CD4-positive, alpha-beta T cell (primary cell): ENCODE measurements at places on chromosomes 2 and 18.

- H3K36me3 ChIP-seq, result no peaks in the 10 kb centered on the region
- H3K27ac ChIP-seq, result no peak overlapping the region
- no peak overlapping the region for H3K4me3 ChIP-seq
- DNase-seq, result no peak
Measured at GRCh38 chr2:137862651-137863050, 101.6 kb upstream of the HNMT start.

DNA sequence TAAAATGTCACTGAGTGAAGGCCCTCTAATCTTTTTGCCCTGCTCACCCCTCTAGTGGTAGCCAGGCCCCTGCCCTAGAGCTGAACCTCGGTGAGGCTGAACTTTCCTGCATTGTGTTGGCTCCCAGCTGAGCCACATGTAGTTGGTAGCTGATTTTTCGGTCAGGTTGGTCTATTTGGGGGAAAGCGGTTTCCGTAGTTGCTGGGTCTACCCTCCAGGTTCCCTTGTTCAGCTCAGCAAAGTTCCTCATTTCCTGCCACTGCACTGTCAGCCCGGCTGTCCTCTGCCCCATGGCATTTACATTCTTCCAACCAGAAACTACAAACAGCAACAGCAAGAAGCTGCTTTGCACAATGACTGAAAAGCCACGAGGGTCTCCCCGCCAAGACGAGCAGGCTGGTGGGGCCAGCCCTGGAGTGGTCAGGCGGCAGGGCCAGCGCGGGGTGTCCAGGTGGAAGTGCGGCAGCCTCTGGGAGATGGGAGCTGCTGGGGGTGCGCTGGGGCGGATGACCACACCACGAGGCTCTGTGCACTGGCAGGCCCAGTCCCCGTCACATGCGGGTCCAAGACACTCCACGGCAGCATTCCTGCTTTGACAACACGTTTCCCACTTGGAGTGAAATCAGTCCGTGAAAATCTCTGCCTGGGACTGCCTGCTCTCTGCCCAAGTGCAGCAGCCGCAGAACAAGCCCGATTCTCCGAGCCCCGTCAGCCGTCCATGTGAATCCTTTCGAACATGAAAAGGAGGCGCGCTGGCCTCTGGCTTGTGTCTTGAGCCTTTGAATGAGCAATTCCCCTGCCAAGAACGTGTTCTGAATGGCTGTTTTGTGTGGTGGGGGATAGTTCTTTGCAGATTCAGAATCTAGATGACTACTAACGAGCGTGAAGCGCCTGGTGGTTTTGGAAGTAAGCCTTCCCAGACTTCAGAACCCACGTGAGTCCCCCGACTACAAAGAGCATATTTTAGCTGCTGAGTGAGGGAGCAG lies 159.4 kb downstream of the ASB1 start:
- no peak overlapping the region for H3K4me3 ChIP-seq
- no peak for DNase-seq
- H3K27ac ChIP-seq, result no peak overlapping the region
- H3K27me3 ChIP-seq, result no peaks in the 10 kb centered on the region
- H3K36me3 ChIP-seq, result no peaks in the 10 kb centered on the region
- no peaks in the 10 kb centered on the region for H3K4me1 ChIP-seq

DNA sequence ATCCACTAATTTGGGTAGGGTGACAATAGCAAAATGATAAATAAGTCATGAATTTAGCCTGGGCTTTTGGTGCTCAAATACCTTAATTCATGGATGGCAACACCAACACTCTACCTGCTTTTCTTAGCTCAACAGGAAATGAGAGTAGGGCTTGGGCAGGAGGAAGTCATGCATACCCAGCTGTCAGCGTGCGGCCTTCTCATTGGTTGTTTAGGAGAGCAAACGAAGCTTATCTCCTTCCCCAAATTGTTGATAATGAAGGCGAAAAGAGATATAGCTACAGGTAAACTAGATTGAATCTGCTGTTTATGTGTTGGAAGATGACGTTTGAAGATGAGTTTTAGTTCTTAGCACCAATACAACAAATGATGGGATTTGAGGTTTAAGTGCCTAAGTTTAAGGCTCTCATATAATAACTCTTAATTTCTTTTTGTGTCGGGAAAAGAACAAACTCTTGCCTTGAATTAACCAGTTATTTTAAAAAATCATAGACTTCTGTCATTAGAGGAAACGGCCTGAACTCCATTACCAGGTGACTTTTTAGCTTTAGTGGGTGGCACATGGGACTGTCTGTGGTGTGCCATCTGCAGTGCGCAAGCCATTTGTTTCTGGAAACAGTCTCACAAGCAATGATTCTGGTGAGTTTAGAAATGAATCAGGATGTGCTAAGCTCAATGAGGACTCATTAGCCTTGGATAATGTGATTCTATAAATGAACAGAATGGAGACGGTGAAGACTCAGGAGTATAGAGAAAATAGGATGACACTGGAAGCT lies 19.8 kb downstream of the MAP4K4 start:
- H3K27ac ChIP-seq, result peak overlapping the region; percentile 76
- peaks cover 77% of the 10 kb centered on the region for H3K4me1 ChIP-seq
- peak; percentile 49 for DNase-seq
- no peaks in the 10 kb centered on the region for H3K27me3 ChIP-seq
- peak overlapping the region; percentile 8 for H3K4me3 ChIP-seq
- H3K36me3 ChIP-seq, result no peaks in the 10 kb centered on the region

GRCh38 chr2:1173528-1173927 lies 222.9 kb downstream of the SNTG2 start:
- H3K27ac ChIP-seq, result no peak overlapping the region
- peaks cover 11% of the 10 kb centered on the region for H3K4me1 ChIP-seq
- H3K36me3 ChIP-seq, result no peaks in the 10 kb centered on the region
- DNase-seq, result no peak
- H3K27me3 ChIP-seq, result no peaks in the 10 kb centered on the region

GRCh38 chr2:7725171-7725849 lies 808.1 kb downstream of the RNF144A start:
- no peaks in the 10 kb centered on the region for H3K36me3 ChIP-seq
- peak overlapping the region; percentile 52 for H3K4me3 ChIP-seq
- DNase-seq, result no peak
- peaks cover 18% of the 10 kb centered on the region for H3K4me1 ChIP-seq

GRCh38 chr18:62678847-62679485 lies 36.4 kb upstream of the PHLPP1 start:
- H3K4me3 ChIP-seq, result no peak overlapping the region
- H3K27me3 ChIP-seq, result peaks cover 2% of the 10 kb centered on the region
- H3K36me3 ChIP-seq, result no peaks in the 10 kb centered on the region
- DNase-seq, result no peak

- no peak overlapping the region for H3K4me3 ChIP-seq
- no peak overlapping the region for H3K27ac ChIP-seq
- DNase-seq, result no peak
- H3K36me3 ChIP-seq, result no peaks in the 10 kb centered on the region
Measured at GRCh38 chr2:205585449-205586383, 96.6 kb upstream of the NRP2 start.

DNA sequence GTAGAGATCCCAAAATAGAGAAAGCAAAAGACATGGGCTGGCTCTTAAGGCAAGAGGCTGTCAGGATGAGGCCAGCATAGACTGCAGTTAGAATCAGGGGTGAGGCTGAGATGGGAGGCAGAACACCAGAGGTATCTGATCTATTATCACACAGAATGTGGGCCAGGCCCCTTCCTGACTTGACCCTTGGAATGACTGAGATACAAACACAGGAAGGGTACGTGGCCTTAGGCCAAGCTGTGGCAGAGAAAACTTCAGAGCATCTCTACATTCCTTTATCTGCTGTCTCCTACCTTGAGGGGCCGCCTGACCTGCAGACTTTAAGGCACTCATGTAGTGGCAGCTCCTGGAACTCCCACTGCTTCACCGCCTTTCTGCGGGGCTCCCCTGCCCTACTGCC lies 28.4 kb downstream of the TMEM17 start:
- no peak overlapping the region for H3K4me3 ChIP-seq
- peaks cover 11% of the 10 kb centered on the region for H3K4me1 ChIP-seq
- no peaks in the 10 kb centered on the region for H3K27me3 ChIP-seq
- DNase-seq, result no peak

GRCh38 chr2:233247744-233248143 lies 3.7 kb upstream of the ATG16L1 start:
- H3K36me3 ChIP-seq, result no peaks in the 10 kb centered on the region
- DNase-seq, result peak; percentile 85
- peak overlapping the region; percentile 80 for H3K27ac ChIP-seq
- H3K4me3 ChIP-seq, result no peak overlapping the region
- H3K27me3 ChIP-seq, result no peaks in the 10 kb centered on the region

DNA sequence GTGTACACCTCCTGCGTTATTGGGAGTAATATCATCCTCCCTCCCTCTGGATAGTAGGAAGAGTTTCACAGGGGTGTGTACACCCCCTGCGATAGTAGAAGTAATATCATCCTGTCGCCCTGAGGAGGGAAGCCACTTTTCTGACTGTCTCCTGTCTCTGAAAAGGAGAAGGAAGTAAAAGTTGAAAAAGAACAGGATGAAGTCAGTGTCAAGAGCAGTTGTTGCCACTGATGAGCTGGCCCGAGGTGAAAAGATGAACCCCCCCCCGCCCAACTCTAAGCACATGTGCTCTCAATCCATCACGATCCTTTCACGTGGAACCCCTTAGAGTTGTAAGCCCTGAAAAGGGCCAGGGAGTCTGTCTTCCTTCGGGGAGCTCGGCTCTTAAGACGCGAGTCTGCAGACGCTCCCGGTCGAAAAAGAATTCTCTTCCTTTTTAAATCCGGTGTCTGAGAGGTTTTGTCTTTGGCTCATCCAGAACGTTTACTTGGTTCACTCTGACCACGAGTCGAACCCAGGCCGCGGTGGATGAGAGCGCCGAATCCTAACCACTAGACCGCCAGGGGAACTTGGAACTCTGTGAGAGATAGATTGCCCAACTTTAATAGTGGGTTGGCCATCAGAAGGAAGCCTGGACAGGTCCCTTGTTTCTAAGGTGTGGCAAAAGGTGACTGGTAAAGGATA lies 22.4 kb upstream of the NAGK start:
- H3K36me3 ChIP-seq, result no peaks in the 10 kb centered on the region
- DNase-seq, result no peak
- H3K27ac ChIP-seq, result no peak overlapping the region
- H3K4me3 ChIP-seq, result no peak overlapping the region
- H3K27me3 ChIP-seq, result no peaks in the 10 kb centered on the region

DNA sequence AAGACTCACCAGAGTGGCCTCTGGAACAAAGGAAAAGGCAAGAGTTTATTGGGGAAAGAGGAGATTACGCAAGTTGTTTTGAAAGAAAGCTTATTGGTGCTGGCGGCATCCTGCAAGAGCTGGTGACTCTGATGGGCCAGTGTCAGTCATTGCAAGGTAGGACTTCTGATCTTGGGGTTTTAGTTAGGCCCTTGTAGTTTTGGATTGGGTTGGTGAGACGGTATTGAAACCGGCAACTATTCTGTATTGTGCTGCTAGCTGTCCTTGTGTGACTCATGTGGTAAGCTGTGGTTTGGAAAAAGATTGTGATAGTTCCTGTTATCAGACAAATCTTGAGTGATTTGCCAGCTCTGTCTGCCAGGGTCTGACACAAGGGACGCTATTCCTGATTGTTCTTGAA lies 159.1 kb upstream of the PIEZO2 start:
- H3K4me3 ChIP-seq, result no peak overlapping the region
- no peaks in the 10 kb centered on the region for H3K36me3 ChIP-seq
- H3K4me1 ChIP-seq, result no peaks in the 10 kb centered on the region
- H3K27me3 ChIP-seq, result no peaks in the 10 kb centered on the region
- H3K27ac ChIP-seq, result no peak overlapping the region
- DNase-seq, result no peak

- no peak overlapping the region for H3K4me3 ChIP-seq
- no peaks in the 10 kb centered on the region for H3K4me1 ChIP-seq
- no peaks in the 10 kb centered on the region for H3K27me3 ChIP-seq
Measured at GRCh38 chr2:149735237-149735958, 147.8 kb upstream of the MMADHC start.

GRCh38 chr18:10705291-10705690 lies 179.5 kb downstream of the NAPG start:
- H3K27me3 ChIP-seq, result no peaks in the 10 kb centered on the region
- no peaks in the 10 kb centered on the region for H3K4me1 ChIP-seq
- no peaks in the 10 kb centered on the region for H3K36me3 ChIP-seq
- H3K27ac ChIP-seq, result no peak overlapping the region
- H3K4me3 ChIP-seq, result no peak overlapping the region
- DNase-seq, result no peak

DNA sequence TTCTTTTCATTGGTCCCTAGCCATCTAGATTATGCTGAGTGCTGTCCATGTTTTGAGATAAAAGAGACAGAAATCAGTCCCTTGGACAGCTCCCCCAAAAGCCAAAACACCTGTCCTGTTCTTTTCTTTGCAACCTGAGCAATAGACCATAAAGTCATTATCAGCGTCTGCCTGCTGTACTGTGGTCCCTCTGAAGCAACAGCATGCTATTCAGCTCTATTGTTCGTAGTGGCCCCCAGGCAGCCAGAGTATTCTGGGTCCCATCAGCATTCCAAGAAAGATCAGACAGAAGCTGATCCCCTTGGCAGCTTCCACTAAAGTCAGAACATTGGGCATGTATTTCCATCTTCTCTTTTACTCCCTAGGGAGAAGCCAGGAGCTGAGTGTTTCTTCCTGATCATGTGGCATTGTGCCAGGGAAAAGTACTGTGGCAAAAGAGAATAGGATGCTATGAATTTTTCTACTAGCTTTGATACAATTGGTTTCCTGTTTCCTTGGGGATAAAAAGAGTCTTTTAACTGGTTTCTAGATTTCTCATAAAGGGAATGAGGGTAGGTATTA lies 33.6 kb upstream of the ZSWIM2 start:
- no peaks in the 10 kb centered on the region for H3K4me1 ChIP-seq
- H3K4me3 ChIP-seq, result no peak overlapping the region
- H3K27ac ChIP-seq, result no peak overlapping the region

DNA sequence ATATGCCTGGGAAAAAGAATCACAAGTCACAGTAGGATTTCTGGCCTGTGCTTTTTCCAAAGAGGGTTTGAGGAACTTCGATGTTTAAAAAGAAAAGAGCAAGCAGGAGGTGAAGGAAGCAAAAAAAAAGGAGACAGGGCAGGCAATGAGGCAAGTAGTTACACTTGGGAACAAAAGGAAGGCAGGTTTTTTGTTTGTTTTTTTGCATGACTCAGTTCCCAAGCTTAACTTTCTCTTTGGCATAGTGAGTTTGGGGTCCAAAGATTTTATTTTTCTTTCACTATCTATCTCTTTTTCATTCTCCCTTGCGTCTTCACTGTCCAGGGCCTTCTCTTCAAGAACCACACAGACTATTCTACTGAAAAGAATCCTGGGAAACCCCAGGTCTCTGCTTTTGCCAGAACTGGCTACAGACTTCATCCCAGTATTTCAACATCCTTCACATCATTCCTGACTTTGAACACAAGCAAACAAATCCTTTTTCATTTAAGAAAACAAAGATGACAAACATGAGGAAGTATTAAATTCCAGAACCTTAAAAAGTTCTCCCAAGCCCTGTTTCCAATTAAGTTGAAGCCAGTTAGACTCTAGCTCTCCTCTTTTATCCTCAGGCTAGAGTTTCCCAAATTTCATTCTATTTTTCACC lies 210.7 kb upstream of the RND3 start:
- no peaks in the 10 kb centered on the region for H3K4me1 ChIP-seq
- no peak overlapping the region for H3K27ac ChIP-seq
- H3K36me3 ChIP-seq, result no peaks in the 10 kb centered on the region
- H3K4me3 ChIP-seq, result no peak overlapping the region
- H3K27me3 ChIP-seq, result no peaks in the 10 kb centered on the region

GRCh38 chr18:50422286-50422898 lies 47.5 kb downstream of the SKA1 start:
- H3K36me3 ChIP-seq, result no peaks in the 10 kb centered on the region
- no peak overlapping the region for H3K27ac ChIP-seq

- peaks cover 6% of the 10 kb centered on the region for H3K4me1 ChIP-seq
- no peak for DNase-seq
- H3K4me3 ChIP-seq, result no peak overlapping the region
Measured at GRCh38 chr2:235685024-235685721, 191.3 kb downstream of the AGAP1 start.
